NCI-H1694 treated with DMSO at 0.1 percent for 48 hours (cell line): ENCODE measurements at places on chromosomes 6 and 20.

GRCh38 chr6:170475118-170475517 is 78.0 kb downstream of the PSMB1 start:
- DNase-seq: no peak

- DNase-seq: peak; percentile 31
Measured at GRCh38 chr6:156848533-156848932, 71.4 kb downstream of the ARID1B start.

DNA sequence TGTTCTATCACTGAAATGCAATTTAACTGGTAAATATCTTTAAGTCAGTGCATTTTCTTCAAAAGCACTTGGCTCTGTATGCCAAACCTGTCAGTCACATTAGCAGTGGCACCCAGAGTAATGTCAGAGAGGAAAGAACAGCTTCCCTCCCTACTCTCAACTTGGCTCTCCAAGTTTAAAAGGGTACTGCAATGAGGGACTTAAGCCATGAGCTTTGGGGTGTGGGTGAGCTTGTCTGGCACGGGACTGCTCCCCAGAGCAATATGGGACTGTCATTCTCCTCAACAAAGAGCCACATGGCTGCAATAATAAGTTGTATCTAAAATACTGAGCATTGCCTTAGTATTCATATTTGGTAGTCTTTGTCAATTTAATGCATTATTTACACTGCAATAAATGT is 4.0 kb downstream of the GCM2 start:
- no peak for DNase-seq

DNA sequence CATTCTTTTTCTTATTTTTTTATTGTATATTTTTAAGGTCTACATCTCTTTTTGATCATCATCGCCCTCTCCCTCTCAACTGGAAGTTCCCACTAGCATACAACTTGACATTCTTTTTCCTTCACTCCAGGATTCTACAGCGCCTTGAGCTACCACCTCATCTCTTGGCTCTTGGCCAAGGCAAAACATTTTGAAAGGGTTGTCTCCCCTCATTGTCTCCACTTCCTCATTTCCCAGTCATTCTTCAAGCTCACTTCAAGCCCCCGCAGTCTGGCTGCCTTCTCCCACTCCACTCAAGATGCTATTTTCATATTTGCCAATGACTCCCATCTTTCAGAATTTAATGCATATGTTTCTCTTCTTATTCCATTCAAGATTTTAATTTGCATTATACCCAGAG is 63.0 kb downstream of the OPN5 start:
- DNase-seq: no peak

- no peak for DNase-seq
Measured at GRCh38 chr6:113989675-113990074, 18.7 kb upstream of the HDAC2 start.

GRCh38 chr6:81204731-81205130 is 547.8 kb downstream of the TENT5A start:
- no peak for DNase-seq

GRCh38 chr6:11527274-11527870 is 10.2 kb upstream of the TMEM170B start:
- no peak for DNase-seq

DNA sequence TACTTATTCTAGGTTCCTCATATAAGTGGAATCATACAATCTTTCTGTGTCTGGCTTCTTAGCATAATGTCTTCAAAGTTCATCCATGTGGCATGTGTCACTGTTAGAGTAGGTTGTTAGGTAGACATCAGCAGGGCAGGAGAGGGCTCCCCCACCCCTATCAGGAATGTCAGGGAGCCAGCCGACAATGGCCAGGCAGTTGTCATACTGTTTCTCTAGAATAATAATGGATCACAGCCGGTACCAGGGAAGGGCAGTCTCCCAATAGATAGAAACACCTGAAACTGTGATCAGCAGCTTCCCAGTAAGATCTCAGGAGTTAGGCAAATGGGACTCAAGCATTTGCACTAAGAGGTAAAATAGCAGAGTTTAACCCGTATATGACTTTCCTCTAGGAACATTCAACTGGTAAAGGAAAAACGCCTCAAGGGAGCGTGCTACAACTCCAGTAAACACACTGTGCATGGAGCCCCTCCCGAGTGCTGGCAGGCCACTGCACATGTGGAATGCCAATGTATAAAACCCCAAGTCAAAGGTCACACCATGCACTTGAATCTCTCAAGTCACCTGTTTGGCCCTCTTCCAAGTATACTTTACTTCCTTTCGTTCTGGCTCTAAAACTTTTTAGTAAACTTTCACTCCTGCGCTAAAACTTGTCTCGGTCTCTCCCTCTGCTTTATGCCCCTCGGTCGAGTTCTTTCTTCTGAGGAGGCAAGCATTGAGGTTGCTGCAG is 29.8 kb upstream of the SIRT5 start:
- no peak for DNase-seq

DNA sequence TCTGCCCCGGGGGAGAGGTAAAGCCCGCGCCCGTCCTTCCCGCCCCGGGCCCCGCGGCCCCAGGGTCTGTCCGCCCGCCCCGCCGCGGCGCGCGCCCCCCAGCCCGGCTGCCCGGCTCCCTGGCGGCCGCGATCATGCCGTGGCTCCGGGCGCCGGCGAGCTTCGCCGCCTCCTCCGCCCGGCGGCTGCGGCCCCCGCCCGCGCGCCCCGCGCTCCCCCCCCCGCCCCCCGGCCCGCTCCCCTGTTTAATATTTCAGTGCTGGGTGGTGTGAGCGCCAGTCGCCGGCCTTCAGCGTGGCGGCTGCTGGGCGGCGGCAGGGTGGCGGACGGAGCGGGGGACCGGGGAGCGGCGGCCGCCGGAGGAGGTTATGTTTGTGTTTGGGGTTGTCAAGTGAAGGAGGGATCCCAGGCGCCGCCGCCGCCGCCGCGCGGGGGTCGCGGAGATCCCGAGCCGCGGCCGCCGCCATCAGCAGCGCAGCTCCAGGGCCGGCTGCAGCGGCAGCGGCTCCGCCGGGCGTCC is at the start of gene HIVEP1:
HIVEP1 (plus strand) TSS at position 275 of the 520 bp plus-strand sequence. CDS start 3,317 bp downstream, outside the sequence.
- no peak for DNase-seq

DNA sequence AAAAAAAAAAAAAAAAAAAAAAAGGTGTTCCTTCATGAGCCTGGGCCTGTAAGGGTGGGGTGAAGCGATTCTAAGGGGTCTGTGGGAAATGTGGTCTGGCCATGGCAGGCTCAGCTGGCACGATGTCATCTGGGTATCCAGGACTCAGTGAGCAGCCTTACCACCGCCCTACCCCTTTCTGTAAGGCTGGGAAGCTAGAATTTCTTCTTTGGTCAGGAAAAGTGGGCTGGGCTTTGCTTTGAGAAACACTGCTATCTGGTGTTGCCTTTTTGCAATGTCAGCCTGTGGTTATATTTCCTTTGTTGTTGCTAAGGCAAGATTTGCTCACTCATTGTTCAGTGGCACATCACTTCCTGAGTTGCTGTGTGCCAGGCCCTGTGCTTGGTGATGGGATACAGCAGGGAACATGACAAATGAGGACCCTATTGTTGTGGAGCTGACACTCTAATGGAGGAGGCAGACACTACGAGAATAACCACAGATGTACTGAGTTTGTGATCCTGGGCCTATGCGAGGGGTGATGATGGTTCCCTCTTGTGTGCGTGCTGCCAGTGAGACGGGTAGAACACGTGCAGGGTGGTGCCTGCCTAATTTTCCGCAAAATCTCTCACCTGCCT is 45.9 kb upstream of the ZNFX1 start:
- peak; percentile 23 for DNase-seq

GRCh38 chr6:6714118-6714897 is 125.8 kb downstream of the LY86 start:
- DNase-seq: no peak

DNA sequence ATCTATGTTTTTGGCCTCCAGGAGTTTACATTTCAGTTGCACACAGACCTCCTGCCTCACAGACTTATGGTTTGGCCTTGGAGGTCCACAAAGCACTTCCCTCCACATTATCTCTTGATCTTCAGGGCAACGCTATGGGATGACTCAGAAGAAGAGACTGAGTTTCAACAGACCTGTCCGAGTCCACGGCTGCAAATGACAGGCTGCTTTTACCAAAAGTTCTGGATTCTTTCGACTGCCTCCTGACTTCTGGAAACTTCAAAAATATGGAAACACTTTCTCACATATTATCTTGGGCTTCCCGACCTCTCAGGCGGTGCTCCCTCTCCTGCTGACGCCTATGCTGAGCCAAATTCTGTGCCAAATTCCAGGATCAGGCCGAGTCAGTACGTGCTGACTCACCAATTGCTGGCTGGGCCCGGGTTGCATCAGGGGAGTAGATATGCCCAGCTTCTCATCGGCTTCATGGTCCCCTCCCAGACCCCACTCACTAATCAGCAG is 190.2 kb downstream of the BMP7 start:
- no peak for DNase-seq

DNA sequence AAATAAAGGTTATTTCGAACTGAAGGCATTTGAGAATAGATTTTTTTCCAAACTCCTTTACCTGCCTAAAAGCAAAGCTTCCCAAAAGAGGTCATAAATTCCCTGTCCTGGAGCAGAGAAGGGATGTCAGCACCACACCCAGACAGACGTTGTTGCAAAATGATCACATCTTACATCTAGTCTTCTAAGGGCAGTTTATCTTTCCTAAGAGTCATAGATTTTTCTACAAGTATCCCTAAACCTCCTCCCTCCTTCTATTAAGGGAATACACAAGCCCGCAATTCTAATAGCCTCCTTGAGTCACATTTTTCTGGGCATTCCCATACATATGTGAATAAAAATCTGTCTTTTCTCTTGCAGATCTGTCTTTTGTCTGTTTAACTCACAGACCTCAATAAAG is 20.6 kb upstream of the AKAP12 start:
- no peak for DNase-seq

- DNase-seq: no peak
Measured at GRCh38 chr6:104858642-104859041, 1.1 kb downstream of the HACE1 start.
